Kidney (tissue), 22 donors: ENCODE measurements at places on chromosomes 6 and 20. TPM values are rescaled to one million over a fixed set of nuclear protein-coding genes. Genes with fewer than 3 reads are reported as not detected.
A peak's percentile ranks its signal among the peaks of the same experiment; 100 is the strongest.

VSX1 gene
- total RNA-seq = 0.41 TPM

MEP1A gene
- total RNA-seq = 0.09 TPM

ZNF322 gene
- 27.3 TPM for total RNA-seq

C20orf202 gene
- 0.16 TPM for total RNA-seq

MEI4 gene
- total RNA-seq = 1.2 TPM

CARMIL1 gene
- 51.1 TPM for total RNA-seq

LRRN4 gene
- 89.3 TPM for total RNA-seq

PKIG gene
- total RNA-seq = 71.1 TPM

SCRT2 gene
- not detected for total RNA-seq

DNA sequence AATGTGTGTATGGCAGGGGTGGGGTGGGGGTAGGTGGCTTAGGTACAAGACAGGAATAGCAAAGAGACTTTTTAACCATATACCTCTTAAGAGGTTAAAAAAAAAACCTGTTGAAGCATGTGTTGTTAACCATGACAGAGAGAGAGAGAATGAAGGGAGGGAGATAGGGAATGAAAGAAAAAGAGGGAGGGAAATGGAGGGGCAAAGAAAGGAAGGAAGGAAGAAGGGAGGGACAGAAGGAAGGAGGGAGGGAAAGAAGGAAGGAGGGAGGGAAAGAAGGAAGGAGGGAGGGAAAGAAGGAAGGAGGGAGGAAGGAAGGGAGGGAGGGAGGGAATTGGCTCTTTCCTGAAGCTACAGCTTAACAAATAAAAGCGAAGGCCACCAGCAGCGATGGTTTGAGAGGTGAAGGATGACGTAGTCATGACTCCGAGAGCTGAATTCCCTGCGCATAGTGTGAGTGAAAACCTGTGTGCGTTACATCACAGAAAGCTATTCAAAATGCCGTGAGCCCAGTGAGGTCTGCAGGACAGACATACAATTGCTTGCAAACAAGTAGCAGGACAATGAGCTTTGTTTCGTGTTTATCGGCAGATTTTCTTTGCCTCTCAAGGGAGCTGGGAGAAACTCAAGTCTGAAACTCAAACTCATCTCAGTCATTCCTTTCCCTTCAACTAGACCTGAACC, 88.6 kb upstream of the NEDD9 start:
- no peak for DNase-seq

GRCh38 chr20:3461911-3462677, 8.7 kb upstream of the ATRN start:
- no peak for DNase-seq

- peak; percentile 96 for DNase-seq
These were observed at the start of gene VWA7 for GRCh38 chr6:31776989-31777666. VWA7 (minus strand) TSS chr6:31777328; CDS start chr6:31776779, 549 bp downstream.

DNA sequence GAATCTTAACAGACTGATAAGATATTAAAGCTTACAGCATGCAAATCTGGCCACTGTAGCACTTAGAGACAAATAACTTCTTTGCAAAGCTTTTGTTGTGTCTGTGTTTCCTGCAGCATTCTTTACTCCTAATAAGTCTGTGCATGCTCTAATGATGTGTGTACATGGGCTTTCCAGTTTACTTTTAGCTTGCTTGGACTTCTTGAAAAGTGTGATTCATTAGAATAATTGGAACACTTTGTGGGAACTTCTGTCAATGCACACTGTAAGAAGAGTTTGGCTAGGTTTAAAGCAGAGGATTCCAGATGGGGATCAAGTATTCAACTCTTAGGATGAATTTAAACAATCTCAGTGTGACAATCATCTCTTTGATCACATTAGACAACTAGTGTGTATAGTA, 22.1 kb upstream of the TINAG start:
- no peak for DNase-seq

DNA sequence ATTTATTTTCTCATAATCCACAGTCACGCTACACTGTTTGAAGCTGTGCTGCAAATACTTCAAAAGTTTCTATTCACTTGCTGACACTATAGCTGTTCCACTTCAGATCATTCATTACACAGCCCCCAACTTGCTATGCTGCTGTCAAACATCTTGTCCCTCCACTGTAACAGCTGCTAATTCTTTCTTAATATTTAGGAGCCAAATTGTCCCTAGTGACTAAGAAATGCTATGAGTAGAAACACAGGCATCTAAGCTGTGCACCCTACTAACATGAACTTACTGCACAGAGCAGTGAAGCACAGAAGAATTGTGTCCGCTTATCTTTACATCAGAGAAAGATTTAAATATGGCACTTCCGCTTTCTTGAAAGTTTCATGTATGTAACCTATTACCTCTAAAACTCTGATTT, 91.3 kb downstream of the PDE10A start:
- DNase-seq = peak; percentile 34

GRCh38 chr6:85917522-85917921, 274.8 kb upstream of the SYNCRIP start:
- no peak for DNase-seq

- no peak for DNase-seq
These were observed 65.5 kb downstream of the PPP1R3G start for GRCh38 chr6:5150551-5151075.

GRCh38 chr6:109978174-109979032, at the start of gene GPR6:
GPR6 (plus strand) TSS chr6:109978311; CDS start chr6:109979113, 802 bp downstream.
- peak; percentile 95 for DNase-seq

GRCh38 chr6:122202576-122203137, 196.8 kb upstream of the HSF2 start:
- no peak for DNase-seq
